ENCODE measurements at places on chromosomes 5 and 9.

DNA sequence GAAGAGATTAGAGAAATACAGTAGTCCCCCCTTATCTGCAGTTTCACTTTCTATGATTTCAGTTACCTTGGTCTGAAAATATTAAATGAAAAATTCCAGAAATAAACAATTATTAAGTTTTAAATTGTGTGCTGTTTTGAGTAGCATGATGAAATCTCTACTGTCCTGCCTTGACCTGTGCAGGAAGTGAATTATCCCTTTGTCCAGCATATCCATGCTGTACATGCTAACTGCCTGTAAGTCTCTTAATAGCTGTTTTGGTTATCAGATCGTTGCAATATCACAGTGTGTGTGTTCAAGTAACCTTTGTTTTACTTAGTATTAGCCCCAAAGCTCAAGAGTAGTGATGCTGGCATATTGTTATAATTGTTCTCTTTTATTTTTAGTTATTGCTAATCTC, 11.2 kb upstream of the JAK2 start:
- DNase-seq: no peak

- DNase-seq: no peak
Measured at GRCh38 chr9:8648271-8648845, 848.8 kb upstream of the DMAC1 start.

DNA sequence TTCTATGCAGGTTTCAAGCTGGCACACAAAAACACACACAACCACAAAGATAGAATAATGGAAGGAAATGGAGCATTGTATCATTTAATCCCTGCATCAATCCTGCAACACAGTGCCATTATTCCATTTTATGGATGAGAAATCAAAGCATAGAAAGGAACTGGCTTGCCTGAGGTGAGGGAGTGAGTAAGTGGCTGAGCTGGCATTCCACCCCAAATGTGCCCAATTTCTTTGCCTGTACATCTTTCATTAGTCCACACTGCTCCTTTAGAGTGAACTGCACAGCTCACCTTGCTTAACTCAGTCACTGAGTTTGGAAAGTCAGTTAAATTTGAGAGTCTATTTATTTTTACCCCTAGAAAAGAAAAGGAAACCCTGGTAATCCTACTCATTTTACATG, 28.9 kb downstream of the ZNF366 start:
- DNase-seq: no peak

GRCh38 chr5:149654231-149654630, 72.9 kb downstream of the ARHGEF37 start:
- DNase-seq: no peak

DNA sequence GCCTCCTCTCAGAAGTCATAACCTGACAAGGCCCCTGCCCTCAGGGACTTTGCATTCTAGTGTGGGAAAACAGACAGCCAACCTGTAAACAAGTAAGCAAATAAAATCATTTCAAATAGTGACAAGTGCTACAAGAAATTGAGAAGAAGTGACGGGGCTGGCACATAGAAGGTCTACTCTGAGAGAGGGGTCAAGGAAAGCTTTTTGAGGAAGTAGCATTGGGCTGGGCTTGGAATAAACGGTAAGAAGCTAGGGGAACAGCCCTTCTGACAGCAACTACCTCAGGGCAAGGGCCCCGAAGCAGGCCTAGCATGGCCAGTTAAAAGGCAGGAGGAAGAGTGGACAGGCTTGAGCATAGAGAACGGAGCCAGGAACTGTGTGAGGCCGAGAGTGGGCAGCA, 4.8 kb upstream of the SLC2A8 start:
- DNase-seq: no peak

- no peak for DNase-seq
Measured at GRCh38 chr5:151675611-151676313, 11.0 kb downstream of the SPARC start.

Data from T-cell (primary cell).